Stimulated activated CD4-positive, alpha-beta T cell treated with anti-CD3 and anti-CD28 coated beads, Interleukin-1b, Interleukin-23, amount 100 ng/mL, for 4 hours (primary cell): ENCODE measurements at places on chromosomes 7 and 10.

GRCh38 chr10:102802920-102803534 lies 34.2 kb downstream of the CYP17A1 start:
- DNase-seq, result no peak

GRCh38 chr7:36037121-36037662 lies 115.9 kb upstream of the EEPD1 start:
- no peak for DNase-seq

- DNase-seq, result no peak
Measured at GRCh38 chr7:5557920-5558401, 134.3 kb upstream of the TNRC18 start.

- no peak for DNase-seq
Measured at GRCh38 chr10:102139281-102140110, 6.7 kb downstream of the PPRC1 start.

- DNase-seq, result no peak
Measured at GRCh38 chr7:138917771-138918170, 63.4 kb downstream of the KIAA1549 start.

- DNase-seq, result no peak
Measured at GRCh38 chr10:102670871-102671434, 26.7 kb downstream of the TRIM8 start.

GRCh38 chr10:70052462-70053217 lies at the start of gene MACROH2A2:
Gene MACROH2A2 (plus strand): TSS chr10:70052846. CDS start chr10:70075659, 22,813 bp downstream.
- DNase-seq, result no peak

GRCh38 chr7:28955718-28956607 lies 2.2 kb downstream of the TRIL start:
- no peak for DNase-seq

GRCh38 chr7:82559193-82559805 lies 115.7 kb upstream of the CACNA2D1 start:
- no peak for DNase-seq

- no peak for DNase-seq
Measured at GRCh38 chr7:158476331-158476932, 111.2 kb downstream of the PTPRN2 start.

DNA sequence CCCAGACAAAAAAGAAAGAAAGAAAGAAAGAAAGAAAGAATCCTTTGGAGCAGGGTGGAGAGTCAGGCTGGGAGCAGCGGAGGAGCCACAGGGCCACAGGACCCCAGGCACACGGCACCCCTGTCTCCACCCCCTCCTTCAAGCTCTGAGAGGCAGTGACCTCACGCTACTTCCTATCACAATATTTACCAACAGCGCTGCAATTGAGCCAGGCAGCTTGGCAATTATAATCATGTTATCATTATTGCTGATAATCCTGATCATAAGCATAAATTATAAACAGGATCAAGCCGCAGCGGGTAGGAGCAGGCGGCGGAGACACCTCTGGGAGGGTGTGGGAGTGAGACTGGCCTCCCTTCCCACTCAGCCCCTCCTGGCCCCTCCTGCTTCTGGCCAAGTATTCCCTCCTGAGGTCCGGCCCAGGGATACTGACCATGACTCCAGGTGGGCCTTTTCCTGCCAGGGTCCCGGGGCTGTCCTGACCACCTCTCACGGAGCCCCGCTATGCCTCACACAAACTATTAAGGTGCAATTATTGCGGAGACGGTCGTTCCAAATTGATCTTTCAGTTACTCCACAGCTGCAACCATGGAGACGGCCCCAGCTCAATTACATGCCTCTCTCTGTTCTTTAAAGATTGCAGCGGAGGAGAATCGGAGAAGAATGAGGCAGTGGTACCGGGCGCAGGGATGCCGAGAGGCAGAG lies 10.0 kb upstream of the GTF2IRD1 start:
- no peak for DNase-seq

GRCh38 chr7:1665549-1666316 lies 4.3 kb upstream of the ELFN1 start:
- no peak for DNase-seq
